ENCODE measurements at places on chromosomes 4 and X.
A peak's percentile ranks its signal among the peaks of the same experiment; 100 is the strongest.

DNA sequence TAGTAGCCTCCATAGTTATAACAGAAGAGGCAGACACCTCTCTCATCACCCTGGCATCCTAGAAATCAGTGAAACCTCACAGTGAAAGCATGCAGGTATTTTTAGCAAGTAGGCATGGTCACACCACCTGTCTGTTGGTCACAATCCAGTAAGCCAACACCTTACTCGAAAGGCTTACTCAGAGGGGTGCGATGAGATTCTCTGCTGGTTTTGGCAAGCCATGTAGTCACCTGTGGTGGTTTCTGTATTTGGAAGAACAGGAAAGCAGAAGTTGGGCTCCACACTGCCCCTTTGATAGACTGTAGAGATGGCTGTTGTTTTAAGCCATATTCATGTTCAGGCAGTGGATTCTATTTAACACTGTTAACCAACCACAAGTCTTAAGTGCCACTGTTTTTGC is 134.7 kb downstream of the DCLK2 start:
- DNase-seq, result no peak

DNA sequence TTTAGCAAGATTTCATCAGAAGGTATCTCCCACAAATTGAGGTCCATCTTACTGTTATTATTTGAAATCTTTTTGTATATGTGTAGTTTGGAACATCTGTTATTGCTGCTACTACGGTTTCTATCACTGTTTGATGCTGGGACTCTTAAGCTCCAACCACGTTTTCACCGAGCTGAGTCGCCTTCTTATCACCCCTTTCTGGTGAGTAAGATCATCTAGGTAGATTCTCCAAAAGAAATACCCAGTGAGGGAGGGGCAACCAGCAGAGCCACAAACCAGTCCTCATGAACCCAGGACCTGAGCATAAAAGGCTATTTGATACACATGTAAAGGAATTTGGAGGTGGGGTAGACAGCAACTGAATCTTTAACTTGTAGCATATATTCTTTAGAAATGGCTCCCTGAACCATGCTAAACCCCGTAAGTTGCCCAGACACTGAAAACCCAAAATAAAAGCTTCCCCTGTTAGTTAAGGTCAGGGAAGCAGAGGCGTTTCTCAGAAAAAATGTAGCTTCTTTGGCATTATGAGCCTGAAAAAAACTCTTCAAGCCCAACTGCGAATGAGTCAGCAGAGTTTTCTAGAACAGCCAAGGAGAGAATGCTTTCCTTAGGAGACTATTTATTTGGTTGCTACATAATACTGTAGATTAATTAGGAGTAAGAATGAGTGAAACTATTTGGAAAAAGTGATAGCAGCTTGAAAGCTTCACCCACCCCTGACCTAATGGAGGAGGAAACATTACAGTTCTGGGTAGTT is 53.8 kb upstream of the ATXN3L start:
- peak; percentile 30 for DNase-seq

- peak; percentile 69 for DNase-seq
These were observed 2.1 kb upstream of the IL2 start for GRCh38 chr4:122458625-122459024.

GRCh38 chrX:41224605-41225004 is 109.4 kb upstream of the DDX3X start:
- DNase-seq, result no peak

DNA sequence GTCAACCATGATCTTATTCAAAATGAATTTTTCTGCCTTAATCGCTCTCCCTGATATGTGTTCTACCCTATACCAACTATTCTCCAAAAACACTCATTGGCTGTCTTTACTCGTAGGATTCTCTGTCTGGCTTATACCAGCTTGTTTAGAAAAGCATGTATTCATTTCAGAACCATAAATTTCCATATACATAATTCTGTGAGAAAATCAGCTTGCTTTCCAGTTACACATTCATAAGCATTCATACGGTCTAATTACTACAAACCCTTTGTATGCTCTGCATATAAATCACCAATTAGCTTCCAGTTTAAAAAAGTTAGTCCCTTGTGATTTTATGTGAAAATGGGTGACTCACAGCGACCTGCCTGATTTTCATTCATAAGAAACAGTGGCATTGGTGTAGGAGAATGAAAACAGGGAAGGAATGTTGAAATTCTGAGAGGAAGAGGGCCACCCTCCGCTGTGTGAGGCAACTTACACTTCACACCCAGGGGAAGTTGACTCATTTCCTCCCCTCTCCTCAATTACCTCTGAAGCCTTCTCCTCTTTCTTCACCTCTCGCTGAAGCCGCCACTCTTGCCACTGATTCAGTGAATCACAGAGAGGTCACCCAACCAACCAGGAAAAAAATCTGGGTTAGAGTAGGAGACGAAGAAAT is 63.3 kb downstream of the MEPE start:
- peak; percentile 92 for DNase-seq

GRCh38 chrX:52839137-52839536 is 28.1 kb downstream of the XAGE5 start:
- no peak for DNase-seq

DNA sequence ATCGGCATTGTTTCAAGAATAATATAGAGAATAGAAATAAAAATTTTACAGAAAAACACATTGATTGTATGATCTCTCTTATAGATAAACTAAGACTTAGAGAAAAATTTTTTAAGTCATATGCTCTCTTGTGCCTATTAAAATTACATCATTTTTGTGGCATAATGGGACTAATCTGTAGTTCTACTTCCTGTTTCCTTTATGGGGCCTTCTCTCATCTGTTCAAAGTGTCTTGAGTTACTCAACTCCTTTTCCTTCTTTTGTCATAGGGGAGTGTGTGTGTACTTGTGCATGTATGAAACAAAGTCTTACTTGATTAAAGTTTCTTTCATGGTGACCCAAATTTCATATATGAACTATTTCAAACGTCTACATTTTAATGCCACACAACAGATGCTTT is 1448.9 kb upstream of the TENM3 start:
- DNase-seq, result peak; percentile 76

- peak; percentile 44 for DNase-seq
These were observed 183.5 kb upstream of the GPC4 start for GRCh38 chrX:133598601-133599335.

DNA sequence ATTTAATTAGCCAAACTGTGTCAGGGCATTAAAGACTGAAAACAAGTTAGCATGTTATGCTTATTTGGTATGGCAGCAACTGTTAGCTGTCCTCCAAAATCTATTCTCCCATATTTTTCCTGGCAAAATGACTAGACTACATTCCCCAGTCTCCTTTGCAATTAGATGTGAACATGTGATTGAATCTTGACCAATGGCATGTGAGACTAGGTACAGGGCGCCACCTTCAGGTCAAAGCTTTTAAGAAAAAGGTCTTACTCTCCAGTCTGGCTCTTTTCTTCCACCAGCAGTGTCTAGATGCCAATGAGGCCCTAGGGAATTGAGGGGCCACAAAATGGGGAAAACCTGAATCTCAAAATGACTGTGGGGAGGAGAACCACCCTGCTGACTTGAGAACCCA is 408.2 kb downstream of the SMARCA1 start:
- DNase-seq, result peak; percentile 22

DNA sequence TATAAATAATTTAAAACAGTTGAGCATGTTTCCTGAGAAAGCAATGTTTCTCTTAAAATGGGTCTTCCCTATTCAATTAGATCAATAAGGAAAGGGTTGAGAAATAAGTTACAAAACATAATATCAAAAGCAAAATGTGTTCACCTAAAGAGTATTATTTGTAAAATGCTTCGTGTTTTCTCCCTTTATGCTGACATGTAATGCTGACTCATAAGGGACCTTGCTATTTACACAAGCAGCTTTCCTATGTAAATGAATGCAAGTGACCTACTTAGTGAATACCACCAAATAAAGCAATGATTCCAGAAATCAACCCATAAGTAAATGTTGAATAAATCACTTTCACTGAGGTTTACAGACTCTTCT is 91.5 kb downstream of the ELOVL6 start:
- DNase-seq, result peak; percentile 37

DNA sequence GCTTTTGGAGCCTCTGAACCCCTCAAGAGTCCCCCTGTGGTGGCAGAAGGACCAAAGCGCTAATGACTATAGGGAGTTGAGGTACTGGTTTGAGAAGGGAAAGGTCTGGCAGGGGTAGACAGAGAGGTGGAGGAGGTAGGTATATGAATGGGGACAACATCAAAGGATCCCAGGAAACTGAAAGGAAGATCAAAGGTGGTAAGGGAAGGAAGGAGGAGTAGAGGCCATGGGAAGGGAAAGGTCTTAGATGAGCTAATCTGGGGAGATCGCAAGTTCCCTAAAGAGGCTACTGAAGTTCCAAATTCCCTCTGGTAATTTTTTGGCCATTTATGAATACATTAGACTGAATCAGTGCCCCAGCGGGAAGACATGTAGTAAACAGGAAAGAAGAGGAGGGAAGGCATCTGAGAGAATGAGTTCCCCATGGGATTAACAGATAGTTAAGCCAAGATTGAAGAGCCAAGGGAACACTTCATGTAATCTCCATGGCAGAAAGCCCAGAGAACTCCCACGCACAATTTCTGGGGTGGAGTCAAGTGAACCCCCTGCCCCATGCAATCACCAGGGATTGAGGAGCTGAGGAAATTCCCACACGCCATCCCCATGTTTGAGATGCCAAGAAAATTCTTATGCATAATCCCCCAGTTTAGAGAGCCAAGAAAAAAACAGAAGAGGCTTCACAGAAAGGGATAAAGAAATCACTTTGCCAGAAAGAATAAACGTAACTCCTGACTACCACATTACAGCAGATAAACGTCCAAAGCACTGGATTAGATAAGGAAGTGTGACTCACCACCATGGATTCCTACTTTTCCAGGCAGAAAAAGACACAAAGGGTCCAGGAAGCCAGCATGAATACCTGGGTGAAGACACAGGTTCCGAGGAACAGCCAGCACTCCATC is 25.8 kb downstream of the ZNF630 start:
- peak; percentile 44 for DNase-seq

DNA sequence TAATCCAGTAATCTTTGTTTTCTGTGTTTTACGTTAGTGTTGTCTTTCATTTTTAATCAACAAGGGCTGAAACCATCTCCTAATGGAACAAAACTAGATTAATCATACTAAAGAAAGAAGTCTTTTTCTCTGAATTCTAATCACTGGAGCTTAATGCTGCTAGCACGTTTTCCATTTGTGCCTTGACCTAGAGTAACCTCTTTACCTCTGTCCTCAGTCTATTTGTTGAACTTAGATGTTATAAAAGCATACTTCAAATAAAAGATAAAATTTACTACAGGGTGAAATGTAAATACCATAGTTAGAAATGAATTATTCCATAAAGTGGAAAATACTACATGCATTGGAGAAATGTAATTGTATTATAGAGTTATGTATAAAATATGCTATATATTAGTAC is 207.1 kb downstream of the NKX6-1 start:
- DNase-seq, result no peak

- DNase-seq, result peak; percentile 41
These were observed 145.8 kb upstream of the SFRP2 start for GRCh38 chr4:153934688-153935017.

GRCh38 chr4:154390324-154390723 is 101.3 kb downstream of the DCHS2 start:
- DNase-seq, result no peak

- no peak for DNase-seq
These were observed 22.4 kb upstream of the ARMCX4 start for GRCh38 chrX:101462892-101463291.

GRCh38 chr4:1748465-1748995 is 27.2 kb downstream of the TACC3 start:
- DNase-seq, result peak; percentile 84

DNA sequence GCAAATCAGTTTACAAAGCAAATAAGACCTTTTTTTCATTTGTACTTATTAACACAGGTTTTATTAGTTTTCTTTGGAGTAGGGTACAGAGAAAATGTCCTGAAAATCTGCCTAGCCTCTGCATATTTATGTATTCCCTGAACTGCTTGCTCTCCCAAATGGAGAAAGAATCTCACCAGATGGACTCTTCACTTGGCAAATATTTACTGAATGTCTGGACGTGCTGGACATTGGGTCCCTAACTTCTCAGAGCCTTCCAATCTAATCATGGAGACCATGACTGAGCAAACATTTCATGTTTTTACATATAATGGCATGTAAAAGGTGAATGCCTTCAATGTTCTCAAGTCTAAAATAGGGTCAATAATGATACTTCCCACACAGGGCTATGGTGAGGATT is 126.0 kb downstream of the CHRDL1 start:
- DNase-seq, result no peak

GRCh38 chr4:77052352-77052751 is 23.4 kb downstream of the CCNI start:
- DNase-seq, result peak; percentile 68

- DNase-seq, result no peak
These were observed 131.1 kb upstream of the NR3C2 start for GRCh38 chr4:148573296-148573695.

DNA sequence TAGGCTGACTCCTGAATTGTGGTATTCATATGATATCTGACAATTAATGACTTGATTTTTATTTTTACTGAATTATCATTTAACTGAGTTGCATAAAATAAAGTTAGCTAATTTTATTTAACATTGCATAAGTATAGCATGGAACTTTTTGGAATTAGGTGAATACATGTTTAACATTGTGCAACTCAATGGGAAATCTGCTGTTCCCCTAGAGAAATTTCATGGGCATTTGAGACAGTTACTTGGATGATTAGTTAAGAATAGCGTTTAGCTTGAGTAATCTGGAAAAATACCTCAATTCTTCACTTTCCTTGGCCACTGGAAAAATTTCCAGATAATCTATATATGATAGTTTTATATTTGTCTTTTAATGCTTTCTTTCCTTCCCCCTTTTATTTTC is 42.5 kb downstream of the NPNT start:
- DNase-seq, result no peak

- DNase-seq, result no peak
These were observed 197.1 kb downstream of the RASL11B start for GRCh38 chr4:53059256-53059655.

DNA sequence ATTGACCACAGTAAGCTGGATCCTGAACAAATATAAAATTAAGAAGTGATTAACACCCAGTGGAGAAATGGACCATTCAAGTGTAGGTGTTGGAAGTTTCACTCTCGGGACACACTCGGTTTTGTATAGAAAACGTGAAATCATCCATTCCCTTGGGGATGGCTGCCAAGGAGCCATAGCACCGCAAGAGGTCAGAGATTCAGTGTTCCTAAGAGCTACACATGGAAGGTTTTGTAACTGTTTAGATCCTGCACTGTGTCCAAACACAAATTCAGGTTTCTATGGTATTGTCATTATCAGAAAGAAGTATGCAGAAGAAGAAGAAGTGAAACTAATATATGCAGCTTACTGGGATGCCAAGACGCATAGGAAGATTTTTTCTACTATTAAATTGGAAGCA is 281.0 kb downstream of the LDB2 start:
- no peak for DNase-seq

DNA sequence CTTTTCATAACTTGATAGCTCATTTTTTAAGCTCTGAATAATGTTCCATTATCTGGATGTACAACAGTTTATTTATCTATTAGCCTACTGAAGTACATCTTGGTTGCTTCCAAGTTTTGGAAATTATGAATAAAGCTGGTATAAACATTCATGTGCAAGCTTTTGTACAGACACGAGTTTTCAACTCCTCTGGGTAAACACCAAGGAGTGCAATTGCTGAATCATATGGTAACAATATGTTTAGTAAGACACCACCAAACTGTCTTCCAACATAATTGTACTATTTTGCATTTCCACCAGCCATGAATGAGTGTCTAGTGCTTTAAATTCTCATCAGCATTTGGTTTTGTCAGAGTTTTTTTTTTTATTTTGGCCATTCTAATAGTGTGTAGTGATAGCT is 266.7 kb upstream of the ATOH1 start:
- DNase-seq, result no peak

GRCh38 chr4:146059151-146059550 is 116.4 kb upstream of the LSM6 start:
- peak; percentile 51 for DNase-seq

Measured in suppressor macrophage treated with lipopolysaccharide for 1 hour (primary cell).